ENCODE measurements at places on chromosomes 2 and 18. TPM values are rescaled to one million over a fixed set of nuclear protein-coding genes. Genes with fewer than 3 reads are reported as not detected.

SERPINB11 gene
- polyA plus RNA-seq = not detected

CLEC4F gene
- not detected for polyA plus RNA-seq

FNDC4 gene
- 19.0 TPM for polyA plus RNA-seq

SPDYA gene
- polyA plus RNA-seq = 0.06 TPM

MEP1B gene
- not detected for polyA plus RNA-seq

OR6B2 gene
- polyA plus RNA-seq = not detected

CCDC68 gene
- 0.22 TPM for polyA plus RNA-seq

LONRF2 gene
- polyA plus RNA-seq = not detected

CCDC102B gene
- 0.35 TPM for polyA plus RNA-seq

KCTD1 gene
- 6.1 TPM for polyA plus RNA-seq

MATN3 gene
- polyA plus RNA-seq = 1.8 TPM

NEU2 gene
- not detected for polyA plus RNA-seq

MDH1 gene
- 121 TPM for polyA plus RNA-seq

MYCN gene
- 0.47 TPM for polyA plus RNA-seq
